ENCODE measurements at places on chromosomes 2 and 18.

DNA sequence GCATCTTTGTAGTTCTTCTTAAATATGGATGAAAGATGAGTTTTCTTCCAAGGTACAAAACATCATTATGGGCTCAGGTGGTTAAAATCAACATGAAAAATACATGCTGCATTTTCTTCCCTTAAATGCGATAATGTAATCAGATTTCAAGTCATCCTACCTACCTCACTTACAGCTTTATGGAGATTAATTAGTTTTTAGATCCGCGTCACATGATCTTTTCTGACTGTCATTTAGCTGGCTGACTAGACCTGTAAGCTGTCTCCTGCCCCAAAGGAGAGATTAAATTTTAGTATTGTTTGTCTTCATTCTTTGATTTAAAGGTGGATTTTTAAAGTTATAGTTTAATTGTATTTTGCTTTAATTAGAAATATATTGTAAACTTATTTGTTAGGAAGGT is 678.0 kb upstream of the ZEB2 start:
- DNase-seq = no peak

GRCh38 chr2:11508279-11508678 is 25.6 kb upstream of the GREB1 start:
- DNase-seq = no peak

DNA sequence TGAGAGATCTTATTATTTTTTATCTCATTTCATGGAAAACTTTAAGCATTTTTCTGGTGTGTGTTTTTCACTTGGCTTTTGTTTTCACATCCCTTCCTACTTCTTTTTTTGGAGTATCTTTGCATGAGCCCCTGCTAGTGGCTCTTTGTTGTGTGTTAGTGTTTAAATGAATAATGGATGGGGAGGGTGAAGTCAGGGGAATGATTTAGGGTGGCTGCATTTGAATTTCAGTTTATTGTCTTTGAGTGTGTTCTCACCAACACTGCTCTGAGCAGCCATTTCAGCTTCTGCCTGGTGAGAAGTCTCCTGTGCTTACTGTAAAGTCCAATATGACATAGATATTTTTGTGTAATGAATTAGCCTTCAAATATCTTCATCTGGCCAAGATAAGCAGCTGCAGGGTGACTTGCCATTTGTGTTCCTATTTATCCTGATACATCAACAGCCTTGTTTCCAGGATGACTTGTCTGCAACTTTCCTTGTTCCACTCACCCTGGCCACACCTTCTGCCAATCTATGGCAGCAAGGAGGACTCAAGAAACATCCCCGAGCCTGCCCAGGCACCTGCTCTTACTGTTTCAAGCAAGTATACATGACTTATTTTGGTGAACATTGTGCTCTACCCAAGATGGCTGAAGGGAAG is 182.6 kb downstream of the PDE11A start:
- no peak for DNase-seq

- no peak for DNase-seq
Observed at GRCh38 chr18:72673242-72673641, 129.1 kb upstream of the CBLN2 start.

DNA sequence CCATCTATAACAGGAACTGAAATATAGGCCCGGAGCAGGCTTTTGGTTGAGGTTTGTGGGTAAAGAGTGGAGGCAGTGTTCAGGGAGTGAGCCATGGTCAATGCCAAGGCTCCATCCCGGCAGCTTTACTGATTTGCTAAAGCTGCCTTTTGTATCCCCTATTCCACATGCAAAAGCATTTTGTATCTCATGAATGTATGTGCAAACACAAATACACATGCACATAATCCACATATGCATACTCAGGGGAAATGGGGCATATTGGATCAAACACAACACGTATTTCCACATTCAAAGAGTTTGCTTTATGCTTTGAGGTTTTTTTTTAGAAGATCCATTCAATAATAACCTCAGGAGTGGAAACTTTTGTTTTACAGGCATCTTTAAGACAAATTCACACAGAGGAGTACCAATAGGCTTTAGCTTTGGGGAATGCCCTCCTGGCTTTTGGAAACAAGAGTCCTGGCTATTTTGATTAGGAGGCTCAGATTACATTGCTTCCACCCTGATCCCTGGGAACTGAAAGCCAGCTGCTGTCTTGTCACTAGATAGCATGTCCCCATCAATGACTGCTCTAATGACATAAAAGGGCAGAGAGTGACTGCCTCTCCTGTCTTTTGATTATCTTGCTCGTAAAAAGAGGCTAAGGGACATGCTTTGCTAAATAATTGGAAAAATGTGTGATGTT is 263.2 kb downstream of the EN1 start:
- no peak for DNase-seq

DNA sequence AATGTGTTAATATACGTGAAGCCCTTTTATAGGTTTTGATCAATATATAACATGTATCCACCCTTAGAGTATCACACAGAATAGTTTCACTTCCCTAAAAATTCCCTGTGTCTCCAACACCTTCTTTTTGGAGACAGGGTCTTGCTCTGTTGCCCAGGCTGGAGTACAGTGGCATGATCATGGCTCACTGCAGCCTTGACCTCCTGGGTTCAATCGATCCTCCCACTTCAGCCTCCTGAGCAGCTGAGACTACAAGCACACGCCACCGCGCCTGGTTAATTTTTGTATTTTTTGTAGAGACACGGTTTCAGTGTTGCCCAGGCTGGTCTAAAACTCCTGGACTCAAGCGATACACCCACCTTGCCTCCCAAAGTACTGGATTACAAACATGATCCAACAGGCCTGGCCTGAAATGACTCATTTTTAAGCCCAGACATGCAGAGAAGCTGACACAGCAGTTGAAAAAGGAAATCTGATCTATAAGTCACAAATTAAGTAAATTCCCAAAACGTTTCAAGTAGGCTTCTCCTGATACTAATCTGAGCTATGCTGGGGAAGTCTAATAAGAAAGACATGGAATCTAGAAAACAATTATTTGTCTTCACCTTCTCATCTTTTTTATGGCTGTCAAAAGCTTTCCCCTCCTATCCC is 2.9 kb downstream of the DUSP11 start:
- no peak for DNase-seq

DNA sequence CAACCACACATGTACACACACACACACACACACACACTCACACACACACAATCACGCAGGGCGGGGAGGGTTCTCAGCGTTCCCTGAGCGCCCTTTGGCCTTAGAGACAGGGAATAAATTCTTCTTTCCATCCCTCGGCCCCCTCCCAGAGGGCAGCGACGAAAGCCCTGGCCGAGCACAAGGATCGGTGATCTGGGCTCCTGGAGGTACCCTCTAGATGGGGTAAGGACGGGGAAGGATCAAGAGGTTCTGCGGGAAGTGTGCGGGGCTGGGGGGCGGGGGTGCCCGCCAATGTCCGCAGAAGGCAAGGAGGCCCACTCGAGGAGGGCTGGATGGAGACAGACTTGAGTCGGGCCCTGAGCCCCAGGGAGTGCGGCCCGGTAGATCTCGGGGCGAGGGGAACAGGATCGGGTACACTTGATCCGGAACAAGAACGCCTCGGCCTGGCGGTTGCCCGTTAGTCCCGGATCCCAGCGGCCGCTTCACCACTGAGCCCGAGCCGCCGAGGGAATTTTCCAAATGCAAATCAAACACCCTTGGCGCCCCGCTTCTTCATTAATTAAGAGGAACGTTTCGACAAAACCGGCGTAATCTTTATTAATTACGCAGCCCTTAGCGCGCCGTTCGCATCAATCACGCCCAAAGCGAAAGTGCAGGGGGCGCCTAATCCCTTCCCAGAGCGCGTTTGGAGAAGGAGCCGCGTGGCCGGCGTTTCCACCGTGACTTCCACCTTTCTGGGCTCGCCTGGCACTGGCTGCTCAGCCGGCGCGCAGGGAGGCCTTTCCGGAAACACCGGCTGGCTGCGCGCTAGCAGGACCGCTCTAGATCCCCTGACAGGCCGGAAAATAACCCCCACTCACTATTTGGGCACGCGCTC is 7.0 kb upstream of the PAX3 start:
- DNase-seq = no peak

DNA sequence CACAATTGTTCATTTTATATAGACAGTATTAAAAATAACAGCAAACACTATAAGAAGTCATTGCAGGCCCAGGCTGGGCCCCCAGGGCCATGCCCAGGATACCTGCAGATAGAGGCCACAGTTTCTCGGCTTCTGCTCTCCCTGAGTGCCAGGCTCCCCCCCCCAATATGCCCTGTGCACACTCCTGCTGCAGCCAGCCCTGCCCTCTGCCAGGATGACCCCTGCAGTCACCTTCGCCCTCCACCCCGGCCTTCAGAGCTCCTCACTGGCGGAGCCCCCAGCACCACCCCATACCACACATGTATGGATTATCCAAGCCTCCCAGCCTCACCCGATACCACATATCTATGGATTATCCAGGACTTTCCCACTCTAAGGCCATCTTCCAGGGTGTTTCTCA is 104.5 kb downstream of the TPO start:
- DNase-seq = no peak

- DNase-seq = no peak
Observed at GRCh38 chr2:205589479-205589878, 92.8 kb upstream of the NRP2 start.

- DNase-seq = no peak
Observed at GRCh38 chr2:74583504-74583903, 29.0 kb downstream of the DOK1 start.

GRCh38 chr18:27627927-27628326 is 442.8 kb upstream of the CHST9 start:
- no peak for DNase-seq

DNA sequence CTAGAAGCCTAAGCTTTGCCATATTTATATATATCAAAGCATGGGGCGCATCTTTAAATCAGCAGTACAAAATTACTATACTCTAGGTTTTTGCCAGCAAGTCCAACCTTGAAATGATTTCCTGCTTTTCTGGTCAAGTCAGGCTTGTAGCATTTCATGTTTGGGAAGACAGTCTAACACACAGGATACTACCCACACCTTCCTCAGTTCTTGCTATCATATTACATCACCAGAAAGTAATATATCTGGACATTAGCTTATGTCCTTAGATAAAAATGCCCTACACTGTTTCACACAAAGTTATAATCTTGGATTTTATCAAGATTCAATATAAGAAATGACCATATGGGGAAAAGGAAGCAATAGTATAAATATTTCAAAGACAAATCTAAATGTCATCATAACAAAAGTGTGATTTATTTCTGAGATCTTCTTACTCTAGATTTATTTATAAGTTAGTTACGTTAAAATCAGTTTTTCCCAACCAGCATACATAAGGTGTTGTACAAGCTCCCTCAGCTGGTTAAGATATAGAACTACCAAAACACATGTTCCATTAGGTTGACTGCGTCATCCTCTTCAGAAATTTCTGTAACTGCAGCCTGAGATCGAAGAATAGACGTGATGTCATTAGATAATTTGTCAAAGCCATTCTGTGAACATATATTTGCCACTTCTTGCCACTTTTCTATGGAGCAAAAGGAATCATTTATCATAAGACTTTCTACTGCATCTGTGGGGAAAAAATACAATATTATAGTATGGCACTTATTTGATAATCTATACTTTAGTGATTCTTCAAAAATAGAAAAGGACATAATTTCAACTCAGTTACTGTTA is 56.6 kb downstream of the CLHC1 start:
- peak; percentile 4 for DNase-seq

GRCh38 chr2:122873951-122874350 is 1118.5 kb downstream of the TSN start:
- no peak for DNase-seq

GRCh38 chr2:33522576-33522975 is 46.1 kb downstream of the RASGRP3 start:
- no peak for DNase-seq

- no peak for DNase-seq
Observed at GRCh38 chr2:162490052-162490717, 146.3 kb downstream of the GCA start.
